ENCODE measurements at places on chromosomes 4 and X.
A peak's percentile ranks its signal among the peaks of the same experiment; 100 is the strongest.

DNA sequence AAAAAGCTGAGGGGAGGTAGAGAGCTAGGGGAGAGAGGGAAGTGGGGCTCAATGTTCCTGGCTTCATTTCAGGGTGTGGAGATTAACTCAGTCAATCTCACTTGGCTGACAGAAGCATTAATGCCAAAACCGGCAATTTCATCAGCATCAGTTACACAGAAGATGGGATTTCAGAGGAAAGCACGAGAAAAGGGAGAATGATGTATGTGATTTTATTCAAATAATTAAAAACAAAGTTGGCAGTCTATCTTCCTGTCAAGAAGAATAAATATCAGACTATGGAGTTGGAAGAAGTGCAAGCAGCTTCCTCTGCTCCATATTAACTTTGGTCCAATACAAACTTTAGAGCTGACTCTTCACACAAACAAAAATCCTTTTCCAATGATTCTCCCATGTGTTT lies 29.6 kb upstream of the HCCS start:
- no peak for DNase-seq

GRCh38 chr4:2135083-2135482 lies 76.0 kb downstream of the NAT8L start:
- DNase-seq: no peak

DNA sequence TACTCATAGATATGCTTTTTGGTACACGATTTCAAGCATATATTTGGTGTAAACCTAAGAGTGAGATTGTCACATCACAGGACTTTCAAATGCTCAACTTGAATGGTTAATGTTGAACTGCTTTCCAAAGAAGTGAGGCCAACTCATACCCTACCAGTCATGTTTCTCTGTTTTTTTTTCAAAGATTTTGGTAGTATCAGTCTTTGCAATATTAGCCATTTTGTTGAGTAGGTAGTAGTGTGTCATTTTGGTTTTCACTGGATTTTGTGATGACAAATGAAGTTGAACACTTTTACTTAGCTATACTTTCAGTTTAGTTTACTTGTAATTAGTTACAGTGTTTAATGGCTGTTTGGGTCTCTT lies 12.5 kb upstream of the HS3ST1 start:
- no peak for DNase-seq

GRCh38 chrX:39752815-39753214 lies 344.9 kb downstream of the BCOR start:
- no peak for DNase-seq

GRCh38 chr4:2432991-2433530 lies 14.3 kb downstream of the CFAP99 start:
- DNase-seq: peak; percentile 91

DNA sequence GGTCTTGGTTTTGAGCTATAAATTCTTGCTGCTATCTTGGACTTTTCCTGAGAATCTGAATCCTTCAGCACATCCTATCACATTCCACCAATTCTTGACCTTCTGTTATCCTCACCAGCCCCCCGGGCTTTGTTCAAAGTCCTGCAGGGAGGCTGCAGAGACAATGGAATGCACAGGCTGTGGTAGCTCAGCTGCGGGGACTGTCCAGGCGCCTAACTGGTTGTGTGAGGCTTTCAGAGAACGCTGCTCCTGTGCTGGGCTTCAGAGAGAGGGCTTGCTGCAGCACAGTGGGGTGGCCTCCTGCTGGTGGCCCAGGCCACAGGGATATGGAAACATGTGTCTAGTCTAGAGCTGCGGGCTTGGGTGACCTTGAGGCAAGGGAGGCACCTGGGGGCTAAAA lies 196.3 kb upstream of the GATB start:
- peak; percentile 97 for DNase-seq

- DNase-seq: no peak
Observed at GRCh38 chr4:179671609-179672008, 2229.4 kb upstream of the AGA start.

DNA sequence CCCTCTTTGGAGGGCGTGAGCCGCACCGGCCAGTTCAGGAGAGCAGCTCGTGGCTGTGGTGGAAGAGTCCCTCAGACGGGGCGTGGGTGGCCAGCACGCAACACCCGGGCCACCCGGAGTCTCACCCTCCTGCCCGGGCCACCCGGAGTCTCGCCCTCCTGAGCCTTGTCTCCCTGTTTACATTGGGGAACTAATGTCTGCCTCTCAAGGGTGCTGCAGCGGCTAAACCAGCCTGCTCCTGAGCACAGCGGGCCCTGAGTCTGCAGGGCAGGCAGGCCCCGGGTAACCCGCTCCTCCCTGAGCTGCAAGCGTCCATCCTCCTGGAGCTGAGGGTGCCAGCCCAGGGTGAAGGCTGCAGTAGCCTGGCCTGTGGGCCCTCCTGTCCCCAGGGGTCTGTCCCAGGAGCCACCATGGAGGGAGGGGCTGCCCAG lies 3.0 kb downstream of the PDE6B start:
- DNase-seq: peak; percentile 43

DNA sequence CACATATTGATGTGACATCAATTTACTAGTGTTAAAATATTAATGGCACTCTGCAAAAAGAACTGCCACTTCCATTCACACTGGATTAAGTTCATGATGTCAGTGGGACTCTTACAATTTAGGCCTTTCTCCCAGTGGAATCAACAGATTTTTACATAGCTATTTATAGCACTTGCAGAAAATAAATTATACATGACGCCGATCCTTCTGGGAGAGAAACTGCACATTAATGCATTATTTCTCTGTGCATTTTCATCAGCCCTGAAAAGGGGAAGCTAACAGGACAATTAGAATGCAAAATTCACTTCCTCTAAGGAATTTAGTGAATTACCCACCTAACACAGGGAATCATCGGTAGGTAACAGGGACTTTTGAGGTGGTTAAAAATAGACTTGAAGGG lies 15.7 kb downstream of the LGI2 start:
- peak; percentile 5 for DNase-seq

GRCh38 chrX:54695231-54695630 lies 102.8 kb downstream of the ITIH6 start:
- DNase-seq: no peak

DNA sequence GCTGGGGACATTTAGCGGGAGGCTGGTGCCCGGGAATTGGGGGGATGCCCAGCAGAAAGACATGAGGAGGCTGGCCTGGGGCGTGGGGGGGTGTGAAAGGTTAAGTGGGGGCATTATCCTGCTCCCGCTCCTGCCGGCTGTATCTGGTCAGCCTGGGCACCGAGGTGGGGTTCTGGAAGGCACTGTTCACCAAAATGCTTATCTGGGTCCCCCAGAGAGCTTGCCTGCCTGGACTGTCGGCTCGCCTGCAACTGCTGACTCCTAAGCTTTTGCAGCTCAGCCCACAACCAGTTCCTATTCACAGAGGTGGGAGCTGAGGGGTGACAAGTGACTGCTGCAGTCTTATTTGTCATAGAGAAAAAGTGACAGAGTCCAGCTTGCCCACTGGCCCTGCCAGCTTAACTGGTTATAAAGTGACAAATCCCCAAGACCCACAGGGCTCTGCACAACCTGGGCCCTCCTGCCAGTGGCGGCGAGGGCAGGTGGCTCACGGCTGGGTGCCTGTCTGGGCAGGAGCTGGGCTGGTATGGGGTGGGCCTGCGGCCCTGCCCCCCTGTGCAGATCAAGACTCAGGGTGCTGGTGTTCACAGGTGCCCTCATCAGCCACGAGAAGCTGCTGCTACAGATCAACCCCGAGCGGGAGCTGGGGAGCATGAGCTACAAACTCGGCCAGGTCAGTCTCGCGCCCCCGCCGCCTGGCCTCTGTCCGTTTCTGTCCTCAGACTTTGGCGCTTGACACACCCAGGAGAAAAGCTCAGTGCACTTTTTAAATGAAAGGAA lies 23.7 kb upstream of the MSANTD1 start:
- DNase-seq: no peak

- DNase-seq: no peak
Observed at GRCh38 chrX:44344687-44345086, 1.2 kb upstream of the EFHC2 start.

DNA sequence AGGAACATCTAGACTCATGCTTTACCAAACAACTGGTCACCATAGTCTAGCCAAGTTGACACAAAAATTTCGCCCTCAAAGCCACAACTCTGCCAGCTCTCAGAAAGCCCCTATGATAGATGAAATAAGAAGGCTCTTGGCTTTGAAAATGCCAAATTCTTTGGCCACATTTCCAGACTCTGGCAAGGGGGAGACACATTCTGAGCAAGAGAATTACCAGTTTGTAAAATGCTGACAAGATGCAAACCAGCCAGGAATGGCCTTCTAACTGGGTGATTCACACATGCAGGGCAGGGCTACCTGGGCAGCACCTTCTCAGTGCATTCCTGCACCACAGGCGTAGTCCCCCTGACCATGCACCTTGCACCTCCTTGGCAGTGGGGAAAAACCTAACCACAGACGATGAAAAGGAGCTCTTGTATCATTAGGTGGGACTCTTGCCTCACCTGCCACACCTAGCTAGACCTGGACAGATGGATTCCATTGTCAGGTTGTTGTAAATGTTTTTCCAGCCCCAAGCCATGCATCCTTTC lies 77.4 kb upstream of the CPEB2 start:
- DNase-seq: peak; percentile 50

- DNase-seq: peak; percentile 45
Observed at GRCh38 chr4:91127831-91128230, 1000.6 kb downstream of the CCSER1 start.

DNA sequence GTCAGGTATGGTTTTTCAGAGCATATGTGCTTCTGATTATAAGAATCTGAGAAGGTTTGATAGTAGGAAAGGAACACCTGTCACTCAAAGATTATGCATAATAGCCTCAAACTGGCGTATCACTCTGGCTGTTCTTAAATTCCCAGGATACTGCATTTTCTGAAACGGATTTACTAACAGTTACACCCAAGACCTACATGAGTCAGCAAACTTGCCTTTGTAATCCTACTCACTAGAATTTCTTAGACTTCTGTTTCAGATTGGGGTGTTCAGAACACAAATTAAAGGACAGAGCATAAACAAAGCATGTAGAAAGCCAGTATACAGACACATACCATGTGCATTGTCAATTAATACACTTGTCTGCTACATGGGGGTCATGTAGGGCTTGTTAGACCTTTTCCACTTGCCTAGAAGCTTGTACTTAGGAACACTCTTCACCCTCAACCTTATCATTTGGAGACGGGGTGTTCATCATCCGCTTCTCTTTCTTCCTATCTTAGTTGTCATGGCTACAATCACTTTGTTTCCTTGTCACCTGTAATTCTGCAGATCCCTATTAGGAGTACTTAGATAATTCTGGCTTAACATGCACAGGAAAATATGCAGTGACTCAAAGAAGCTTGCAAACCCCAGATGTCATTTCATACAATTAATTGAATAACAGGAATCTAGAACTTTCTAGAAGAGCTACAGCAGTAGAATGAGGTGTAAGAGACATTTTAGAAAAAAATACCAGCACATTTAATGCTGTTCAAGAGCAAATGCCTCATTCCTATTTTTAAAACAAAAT lies 593.0 kb upstream of the TENM3 start:
- no peak for DNase-seq

DNA sequence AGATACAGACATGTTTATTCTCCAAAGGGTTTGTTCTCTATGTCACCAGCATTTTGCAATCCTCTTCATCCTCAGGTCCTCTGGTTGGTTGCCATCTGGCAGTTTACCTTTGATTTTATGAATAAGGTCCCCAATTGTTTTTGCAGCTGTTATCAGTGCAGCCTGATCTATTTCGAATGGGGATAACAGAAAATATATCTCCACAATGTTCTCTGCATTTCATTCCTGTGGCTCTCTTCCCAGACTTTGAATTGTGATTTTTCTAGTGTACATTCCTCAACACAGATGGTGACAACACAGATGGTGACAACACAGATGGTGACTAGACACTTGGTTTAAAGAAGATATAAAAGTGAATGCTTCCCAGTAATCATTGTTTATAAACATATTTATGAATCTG lies 74.1 kb downstream of the FBXO8 start:
- DNase-seq: no peak

- no peak for DNase-seq
Observed at GRCh38 chrX:143472347-143472938, 44.8 kb downstream of the SPANXN3 start.

GRCh38 chr4:1683261-1683735 lies 815 bp downstream of the FAM53A start:
- DNase-seq: peak; percentile 55

DNA sequence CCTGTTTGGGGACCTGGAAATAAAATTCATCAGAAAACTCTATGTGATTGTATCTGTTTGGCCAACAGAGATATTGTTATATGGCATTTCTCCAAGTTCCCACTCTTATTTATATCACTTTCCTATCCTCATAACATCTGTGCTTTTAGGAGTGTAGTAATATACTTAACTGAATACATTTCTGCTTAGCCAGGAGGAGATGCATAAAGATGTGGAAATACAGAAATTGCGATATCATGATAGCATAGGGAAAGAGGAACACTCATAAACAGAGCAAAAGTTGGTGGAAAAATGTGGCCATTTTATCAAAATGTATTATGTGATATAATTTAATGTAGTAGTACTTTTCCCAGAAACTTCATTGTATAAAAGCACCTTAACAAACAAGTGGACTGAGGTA lies 46.1 kb upstream of the TSPAN7 start:
- DNase-seq: no peak

- DNase-seq: no peak
Observed at GRCh38 chrX:54413753-54414152, 26.5 kb upstream of the TSR2 start.

GRCh38 chr4:85228264-85228663 lies 246.7 kb upstream of the ARHGAP24 start:
- no peak for DNase-seq

GRCh38 chrX:24594501-24594900 lies 52.6 kb downstream of the PCYT1B start:
- no peak for DNase-seq

DNA sequence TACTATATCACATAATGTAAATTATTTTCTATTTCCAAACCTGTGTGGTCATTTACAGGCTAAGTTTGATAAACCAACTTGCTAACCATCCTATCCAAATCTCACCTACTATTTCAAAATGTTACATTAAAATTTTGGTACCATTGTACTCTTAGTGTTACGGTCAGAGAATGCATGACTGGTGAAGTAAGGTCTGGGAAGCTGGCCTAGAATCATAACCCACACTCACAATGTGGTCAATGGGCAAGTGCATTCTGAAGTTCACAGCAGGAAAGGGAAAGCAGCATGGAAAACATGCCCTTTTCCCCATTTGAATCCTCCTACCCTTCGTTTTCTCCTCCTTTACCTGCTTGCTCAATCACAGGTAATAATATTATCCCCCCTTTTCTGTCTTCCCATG lies 54.4 kb downstream of the PPP3CA start:
- no peak for DNase-seq

Data from islet precursor cell (in vitro differentiated cells).